ENCODE measurements at places on chromosomes 12 and 14. TPM values are rescaled to one million over a fixed set of nuclear protein-coding genes. Genes with fewer than 3 reads are reported as not detected.

DNA sequence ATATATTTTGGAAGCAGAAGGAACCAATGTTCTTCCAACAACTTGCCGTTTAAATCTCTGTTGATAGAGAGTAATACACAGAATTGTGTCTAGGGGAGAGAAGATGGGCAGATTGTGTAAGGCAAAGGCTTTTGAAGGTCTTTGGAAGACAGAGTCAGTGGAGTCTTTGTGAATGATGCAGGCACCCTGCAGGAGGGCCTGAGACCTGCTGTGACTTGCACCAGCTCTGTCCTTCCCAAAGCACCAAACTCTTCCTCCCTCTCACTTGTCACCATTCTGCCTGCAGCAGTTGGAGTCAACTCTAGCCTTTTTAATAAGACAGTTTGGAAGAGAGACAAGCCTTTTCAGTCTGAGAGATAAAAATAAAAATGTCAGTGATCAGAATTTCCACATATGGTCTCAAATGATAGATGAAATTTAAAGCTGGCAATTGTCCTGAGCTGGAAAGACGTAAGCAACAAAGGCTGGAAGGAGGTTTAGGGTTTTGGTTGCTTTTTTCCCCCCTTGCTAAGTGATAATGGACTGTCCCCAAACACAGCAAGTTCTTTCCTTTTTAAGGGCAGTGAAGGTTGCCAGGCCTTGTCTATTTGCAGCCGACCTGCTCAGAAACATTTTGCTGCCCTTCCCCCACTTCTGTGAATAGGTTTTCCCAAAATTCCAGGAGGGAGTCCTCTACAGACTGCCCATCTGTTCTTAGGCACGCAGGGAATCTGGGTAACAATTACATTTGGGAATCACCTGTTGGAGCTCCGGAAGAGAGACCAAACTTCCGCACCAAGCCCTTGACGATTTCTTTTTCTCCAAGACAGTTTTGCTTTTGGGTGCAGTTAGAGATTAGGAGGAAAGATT lies 103.0 kb upstream of the NTF3 start:
- no peak overlapping the region for H3K27ac ChIP-seq
- no peaks in the 10 kb centered on the region for H3K27me3 ChIP-seq
- no peak overlapping the region for H3K4me3 ChIP-seq
- no peaks in the 10 kb centered on the region for H3K4me1 ChIP-seq

- H3K27me3 ChIP-seq: no peaks in the 10 kb centered on the region
- no peak for DNase-seq
- H3K4me1 ChIP-seq: no peaks in the 10 kb centered on the region
- H3K27ac ChIP-seq: no peak overlapping the region
- no peak overlapping the region for H3K4me3 ChIP-seq
These were observed 11.9 kb downstream of the LALBA start for GRCh38 chr12:48557919-48558318.

The KRT78 gene
- total RNA-seq: not detected

DNA sequence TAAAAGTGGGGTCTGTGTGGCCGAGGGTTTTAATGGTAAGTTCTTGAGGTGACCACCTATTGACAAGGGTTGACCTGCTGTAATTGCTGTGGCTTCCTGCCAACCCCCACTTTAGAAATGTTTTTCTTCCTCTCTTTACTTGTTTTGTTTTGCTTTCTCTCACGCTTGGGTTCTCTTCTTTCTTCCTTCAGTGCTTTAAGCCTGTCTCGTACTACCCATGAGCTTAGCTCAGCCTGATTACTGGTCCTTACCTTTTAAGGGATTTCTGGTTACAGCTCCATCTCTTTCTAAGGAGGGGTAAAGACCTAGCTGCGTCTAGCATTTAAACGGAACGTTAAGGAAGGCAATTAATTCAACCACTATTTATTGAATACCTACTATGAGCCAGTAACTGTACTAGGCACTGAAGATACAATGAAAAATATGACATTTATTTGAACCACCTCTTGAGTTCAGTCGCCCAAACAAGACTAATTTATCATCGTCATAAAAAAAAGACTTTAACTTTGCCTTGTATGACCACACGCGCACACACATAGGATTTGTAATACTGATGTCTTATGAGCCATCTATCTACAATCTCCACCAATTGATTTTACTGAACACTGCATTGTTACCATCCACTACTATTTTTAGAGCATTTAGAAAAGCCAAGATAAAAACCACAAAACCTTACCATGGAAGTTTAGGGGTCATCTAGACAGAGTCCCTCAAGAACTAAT lies 888 bp upstream of the PPP1R12A start:
- peaks cover 30% of the 10 kb centered on the region for H3K4me1 ChIP-seq
- peaks cover 5% of the 10 kb centered on the region for H3K36me3 ChIP-seq

DNA sequence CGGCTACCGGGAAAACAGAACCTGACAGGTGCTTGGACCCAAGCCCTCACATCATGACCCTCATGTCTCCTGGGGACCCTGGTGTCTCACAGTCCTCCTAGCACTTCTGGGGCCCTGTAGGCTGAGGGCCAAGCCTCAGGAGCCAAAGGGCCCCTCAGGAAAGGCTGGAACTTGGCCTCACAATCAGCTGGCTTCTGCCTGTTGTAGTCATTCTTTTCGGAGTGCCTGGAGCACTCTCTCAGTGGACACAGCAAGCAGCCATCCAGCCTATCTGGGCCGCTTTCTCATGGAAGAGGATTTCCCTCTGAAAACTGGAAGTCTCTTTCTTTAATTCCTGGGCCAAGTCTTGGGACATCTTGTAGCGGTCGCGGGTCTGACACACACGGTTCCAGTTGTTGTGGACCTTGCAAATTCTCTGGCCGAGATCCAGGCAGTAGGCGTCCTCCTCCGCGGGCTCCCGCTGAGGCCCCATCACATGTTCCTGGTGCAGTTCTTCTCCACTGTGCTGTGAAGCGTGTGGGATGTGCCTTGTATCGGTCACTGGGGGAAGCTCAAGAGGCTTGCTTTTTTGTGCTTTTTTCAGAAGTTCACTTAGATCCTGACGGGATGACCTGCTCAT lies 169.3 kb downstream of the EMP1 start:
- H3K27ac ChIP-seq: no peak overlapping the region
- no peaks in the 10 kb centered on the region for H3K36me3 ChIP-seq
- no peak overlapping the region for H3K4me3 ChIP-seq
- H3K4me1 ChIP-seq: no peaks in the 10 kb centered on the region
- DNase-seq: no peak

DNA sequence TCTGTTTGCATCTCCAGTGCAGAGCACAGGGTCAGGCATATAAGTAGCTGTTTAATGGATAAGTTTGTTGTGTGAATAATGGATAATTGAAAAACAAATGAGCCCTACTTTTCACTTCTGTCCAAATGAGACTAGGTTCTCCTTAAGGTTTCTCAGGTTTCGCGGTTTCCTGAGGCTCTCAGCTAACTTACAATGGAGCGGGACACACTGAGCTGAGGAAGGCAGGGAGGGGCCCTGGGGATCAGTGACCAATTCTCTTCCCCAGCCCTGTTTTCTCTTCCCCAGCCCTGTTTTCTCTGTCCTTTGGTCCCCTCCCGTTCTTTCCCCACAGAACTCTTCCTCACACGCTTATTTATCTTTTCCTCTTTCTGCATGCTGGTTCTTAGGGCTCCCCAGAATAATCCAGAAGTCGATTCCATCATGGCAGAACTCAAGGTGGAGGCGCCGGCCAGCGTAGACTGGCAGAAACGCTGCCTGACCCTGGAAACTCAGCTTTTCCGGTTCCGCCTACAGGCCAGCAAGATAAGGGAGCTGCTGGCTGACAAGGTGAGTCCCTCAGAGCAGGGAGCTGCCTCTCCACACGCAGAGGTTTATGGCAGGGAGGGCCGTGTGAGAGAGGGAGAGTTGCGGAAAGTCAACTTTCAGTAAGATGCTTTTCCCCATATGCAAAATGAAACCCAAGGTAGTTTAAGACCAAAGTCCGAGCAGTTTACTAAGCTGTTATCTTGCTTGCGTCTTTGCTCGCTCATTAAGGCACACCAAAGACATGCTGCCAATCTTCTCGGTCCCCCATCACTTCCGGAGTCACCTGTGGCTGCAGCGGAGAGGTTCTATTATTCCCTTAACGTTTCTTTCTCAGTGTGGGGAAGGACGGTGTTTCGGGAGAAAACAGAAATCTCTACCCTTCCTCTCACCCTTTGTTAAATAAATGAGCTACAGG lies 8.6 kb downstream of the PLEKHH1 start:
- H3K4me3 ChIP-seq: peak overlapping the region; percentile 71
- no peak overlapping the region for H3K27ac ChIP-seq
- no peak for DNase-seq

GRCh38 chr14:93889739-93890483 lies 37.2 kb upstream of the FAM181A start:
- H3K4me1 ChIP-seq: peaks cover 2% of the 10 kb centered on the region
- H3K27me3 ChIP-seq: peaks cover 16% of the 10 kb centered on the region
- no peak overlapping the region for H3K4me3 ChIP-seq
- no peak for DNase-seq
- no peak overlapping the region for H3K27ac ChIP-seq

GRCh38 chr14:79661752-79662151 lies 549.6 kb downstream of the DIO2 start:
- H3K27me3 ChIP-seq: no peaks in the 10 kb centered on the region
- no peak overlapping the region for H3K4me3 ChIP-seq
- DNase-seq: no peak
- no peaks in the 10 kb centered on the region for H3K4me1 ChIP-seq
- no peak overlapping the region for H3K27ac ChIP-seq

DNA sequence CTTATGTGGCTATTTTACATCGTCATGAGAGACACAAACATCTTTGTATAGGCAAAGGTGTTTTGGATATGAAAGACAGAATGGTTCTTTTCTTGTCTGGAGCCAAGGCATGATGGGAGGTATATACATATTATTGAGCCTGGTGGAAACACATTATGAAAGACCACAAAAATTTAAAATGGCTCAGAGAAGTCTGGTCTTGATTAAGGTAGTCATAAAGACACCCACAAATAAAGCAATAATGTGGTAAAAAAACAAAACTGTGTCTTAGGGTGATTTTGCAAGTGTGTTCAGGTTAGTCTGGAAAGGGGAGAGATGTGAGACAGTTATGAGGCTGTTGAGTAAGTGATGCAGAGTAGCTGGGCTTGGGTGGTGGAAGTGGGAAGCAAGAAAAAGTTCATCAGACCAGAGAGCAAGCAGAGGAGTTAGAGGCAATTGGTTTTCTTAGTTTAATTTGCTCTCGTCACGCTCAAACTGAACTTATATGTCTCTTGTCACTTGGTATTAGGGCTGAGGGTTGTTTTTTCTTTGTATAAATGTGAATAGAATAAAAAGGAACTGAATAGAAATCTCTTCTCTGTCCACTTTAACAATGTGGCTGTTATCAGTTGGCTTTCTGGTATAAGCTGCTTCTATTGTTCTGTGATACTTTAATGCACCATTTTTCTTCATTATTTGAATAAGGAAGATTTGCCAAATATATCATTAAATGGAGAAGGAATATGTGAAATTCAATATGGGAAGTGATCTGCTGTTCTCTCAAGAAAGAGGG lies 115.0 kb downstream of the AKAP6 start:
- no peak for DNase-seq
- H3K27ac ChIP-seq: no peak overlapping the region
- no peaks in the 10 kb centered on the region for H3K27me3 ChIP-seq

All from activated CD4-positive, alpha-beta T cell treated with anti-CD3 and anti-CD28 coated beads, Interleukin-2, amount 10 ng/mL, durations not matched to agents 24 days and 14 days (primary cell).